ENCODE measurements at places on chromosomes 2 and 18.

DNA sequence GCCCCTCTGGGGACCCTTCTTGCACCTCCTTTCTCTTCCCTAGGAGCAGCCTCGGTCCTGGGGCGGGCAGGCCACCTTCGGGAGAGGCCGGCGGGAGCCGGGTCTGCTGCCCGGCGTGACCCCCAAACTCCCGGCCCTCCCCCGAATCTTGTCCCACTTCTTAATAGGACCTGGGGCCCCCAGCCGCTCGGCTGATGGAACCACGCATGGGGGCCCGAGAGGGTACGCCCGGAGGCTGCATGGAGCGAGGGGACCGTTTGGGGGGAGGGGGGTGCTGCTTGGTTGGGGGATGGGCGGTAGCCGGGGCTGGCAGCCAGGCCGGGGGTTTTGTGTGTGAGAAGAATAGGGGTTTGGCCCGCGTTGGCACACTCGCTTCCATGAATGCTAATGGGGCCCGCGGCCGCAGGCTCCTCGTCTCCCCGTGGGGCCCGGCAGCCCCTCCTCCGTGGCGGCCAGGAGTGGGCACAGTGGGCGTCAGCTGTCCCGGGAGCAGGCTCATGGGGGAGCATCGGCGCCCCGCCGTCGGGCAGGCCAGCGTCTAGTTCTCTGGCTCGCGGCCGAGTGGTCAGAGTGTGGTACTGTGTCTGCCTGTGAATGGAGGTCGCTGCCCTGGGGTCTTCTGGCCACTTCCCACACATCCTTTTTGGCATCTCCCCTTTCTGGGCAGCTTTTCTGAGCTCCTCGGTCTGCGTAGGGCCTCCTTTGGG is 1.0 kb downstream of the GAREM2 start:
- DNase-seq, result no peak

DNA sequence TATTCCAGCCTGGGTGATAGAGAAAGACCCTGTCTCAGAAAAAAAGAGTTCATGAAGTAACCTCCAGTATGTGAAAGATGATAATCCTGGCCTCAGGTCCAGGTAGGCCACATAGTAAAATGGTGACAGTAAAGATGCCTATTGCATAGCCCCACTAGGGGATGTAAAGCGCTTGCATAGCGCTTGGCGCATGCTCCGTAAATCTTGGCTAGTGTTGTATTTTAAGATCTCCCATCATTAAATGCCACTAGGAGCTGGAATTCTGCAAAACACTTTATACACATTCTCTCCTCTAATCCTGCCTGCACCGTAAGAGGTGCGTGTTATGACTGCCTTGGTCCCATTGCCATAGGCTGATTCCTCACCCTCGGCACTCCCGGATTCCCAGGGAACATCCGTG is 153.6 kb downstream of the TFCP2L1 start:
- DNase-seq, result no peak

DNA sequence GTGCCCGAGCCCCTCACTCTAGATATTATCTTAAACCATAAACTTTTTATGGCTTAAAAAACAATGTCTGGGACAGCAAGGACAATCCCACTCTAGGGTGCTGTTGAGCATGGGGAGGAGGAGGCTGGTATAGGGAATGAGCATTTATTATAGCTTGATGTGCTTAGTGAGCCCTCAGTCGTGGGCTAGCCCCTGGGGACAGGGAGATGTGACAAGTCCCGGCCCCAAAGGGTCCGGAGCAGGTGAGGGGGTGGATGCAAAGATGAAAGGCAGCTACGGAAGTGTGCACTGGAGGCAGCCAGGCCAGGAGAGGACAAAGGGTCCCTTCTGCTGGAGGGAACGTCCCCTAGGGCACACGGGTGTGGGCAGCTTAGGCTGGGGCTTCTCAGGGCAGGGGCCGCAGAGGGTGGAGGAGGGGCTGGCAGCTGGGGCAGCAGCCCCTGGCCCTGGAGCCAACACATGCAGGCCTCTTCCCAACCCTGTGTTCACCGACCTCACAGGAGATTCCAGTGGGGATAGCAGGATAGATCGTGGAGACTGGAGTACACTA is 106.3 kb upstream of the GPC1 start:
- no peak for DNase-seq

- no peak for DNase-seq
Measured at GRCh38 chr18:67710639-67711038, 194.1 kb upstream of the DSEL start.

- DNase-seq, result no peak
Measured at GRCh38 chr18:55385770-55386169, 202.2 kb downstream of the TCF4 start.

GRCh38 chr2:166984797-166985196 is 96.5 kb downstream of the XIRP2 start:
- no peak for DNase-seq

DNA sequence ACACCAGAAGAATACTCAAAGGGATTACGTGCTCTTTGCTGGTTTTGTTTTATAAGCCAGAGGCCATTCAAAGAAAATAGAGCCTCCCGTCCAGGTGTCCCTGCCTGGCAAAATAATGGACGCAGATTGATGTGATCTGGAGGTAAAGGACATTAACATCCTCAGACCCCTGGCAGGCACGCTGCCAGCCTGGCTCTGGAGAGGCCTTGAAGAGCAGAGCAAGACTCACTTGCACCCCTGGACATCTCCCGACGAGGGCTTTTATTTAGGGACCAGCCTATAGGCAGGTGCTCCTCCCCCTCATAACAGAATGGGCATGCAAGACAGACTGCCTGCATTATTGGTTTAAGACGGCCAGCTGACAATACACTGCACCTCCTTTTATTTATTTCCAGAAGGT is 291.3 kb downstream of the BCL11A start:
- DNase-seq, result no peak

Measured in GM12864 (cell line).